GM19239 (cell line): ENCODE measurements at places on chromosomes 7 and 10.

DNA sequence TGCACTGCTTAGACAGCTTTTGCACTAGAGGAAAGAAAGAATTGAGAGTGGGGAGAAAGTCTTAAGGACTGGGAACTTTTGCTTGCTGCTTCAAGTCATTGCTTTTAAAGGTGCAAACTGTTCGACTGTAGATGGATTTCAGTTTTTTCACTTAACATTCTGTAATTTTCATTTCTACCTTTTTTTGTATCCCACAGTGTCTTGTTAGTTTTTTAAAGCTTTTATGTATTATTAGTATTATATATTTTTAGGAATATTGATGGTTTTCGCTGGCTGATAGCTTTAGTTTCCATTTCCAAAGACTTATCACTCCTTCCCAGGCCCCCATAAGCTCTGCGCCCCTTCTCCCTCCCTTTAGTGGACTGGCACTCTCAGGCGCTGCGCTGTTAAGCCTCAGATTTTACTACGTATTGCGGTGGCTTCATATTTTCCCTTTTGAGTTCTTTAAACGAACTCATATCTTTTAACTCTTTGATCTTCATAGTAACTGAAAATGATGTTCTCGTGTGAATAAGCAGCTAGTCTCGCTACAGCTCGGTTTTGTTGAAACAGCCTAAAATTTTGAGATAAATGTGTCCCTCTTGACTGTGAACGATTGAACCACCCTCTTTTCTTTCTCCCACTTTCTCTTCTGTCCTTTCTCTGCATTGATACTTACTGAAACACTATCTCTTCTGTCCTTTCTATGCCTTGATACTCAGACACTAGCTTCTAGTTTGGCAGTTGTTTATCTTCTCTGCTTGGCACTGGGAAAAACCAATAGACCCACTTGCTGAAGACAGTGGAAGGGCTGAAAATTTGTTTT is 2.5 kb upstream of the ETV1 start:
- DNase-seq = no peak

DNA sequence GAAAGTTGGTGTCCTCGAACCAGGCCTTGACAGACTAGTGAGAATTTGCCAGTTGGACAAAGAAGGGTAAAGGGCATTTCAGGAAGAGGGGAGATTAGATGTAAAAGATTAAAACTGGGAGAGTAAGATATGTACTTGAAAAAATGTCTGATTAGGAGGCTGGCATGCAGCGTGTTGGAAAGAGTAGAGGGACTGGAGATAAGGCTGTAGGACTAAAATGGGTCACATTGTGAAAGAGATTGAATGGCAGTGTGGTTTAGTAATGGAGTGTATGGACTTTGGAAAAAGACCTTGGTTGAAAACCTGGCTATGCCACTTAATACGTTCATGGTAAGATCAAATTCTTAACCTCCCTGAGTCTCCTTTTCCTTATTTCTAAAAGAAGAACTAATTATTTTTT is 14.1 kb downstream of the CREM start:
- no peak for DNase-seq

DNA sequence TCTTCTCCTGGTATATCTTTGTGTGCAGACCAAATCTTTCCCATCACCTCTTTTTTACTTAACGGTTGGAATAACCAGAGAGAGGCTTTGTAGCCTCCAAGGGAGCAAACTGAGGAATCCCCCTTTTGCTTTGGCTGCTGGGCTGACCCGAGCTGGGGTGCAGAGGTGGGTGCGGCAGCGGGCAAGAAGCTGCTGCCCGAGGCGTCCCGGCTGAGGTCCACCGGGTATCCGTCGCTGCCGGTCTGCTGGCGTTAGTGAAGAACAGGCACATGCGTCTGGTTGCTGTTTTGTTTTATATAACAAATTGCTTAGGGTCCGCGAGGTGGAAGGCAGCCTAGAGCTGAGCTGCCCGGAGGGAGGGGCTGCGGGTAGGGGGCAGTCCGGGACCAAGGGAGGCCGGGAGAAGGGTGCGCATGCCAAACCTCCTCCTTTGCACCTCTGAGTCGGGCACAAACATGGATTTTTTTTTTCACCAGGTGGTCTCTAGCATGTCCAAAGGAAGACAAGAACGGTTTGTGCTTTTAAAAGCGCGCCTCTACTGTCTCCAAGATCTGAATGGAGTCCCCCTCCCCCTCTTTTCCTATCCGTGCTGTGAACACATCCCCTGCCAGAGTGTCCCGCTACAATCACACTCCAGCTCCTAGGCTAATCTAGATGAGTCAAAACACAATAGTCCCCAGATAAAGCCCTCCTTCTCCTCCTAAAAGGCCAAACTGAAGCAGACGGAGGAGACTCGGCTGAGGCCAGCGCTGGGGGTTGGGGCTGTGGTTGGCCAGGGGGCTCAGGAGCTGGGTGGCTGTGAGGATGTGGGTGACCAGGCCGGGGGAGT is 6.8 kb upstream of the GATA3 start:
- DNase-seq = no peak

- no peak for DNase-seq
Observed at GRCh38 chr7:33789871-33790630, 115.3 kb upstream of the BMPER start.

GRCh38 chr7:112866424-112866823 is 76.2 kb upstream of the TMEM168 start:
- peak; percentile 22 for DNase-seq

DNA sequence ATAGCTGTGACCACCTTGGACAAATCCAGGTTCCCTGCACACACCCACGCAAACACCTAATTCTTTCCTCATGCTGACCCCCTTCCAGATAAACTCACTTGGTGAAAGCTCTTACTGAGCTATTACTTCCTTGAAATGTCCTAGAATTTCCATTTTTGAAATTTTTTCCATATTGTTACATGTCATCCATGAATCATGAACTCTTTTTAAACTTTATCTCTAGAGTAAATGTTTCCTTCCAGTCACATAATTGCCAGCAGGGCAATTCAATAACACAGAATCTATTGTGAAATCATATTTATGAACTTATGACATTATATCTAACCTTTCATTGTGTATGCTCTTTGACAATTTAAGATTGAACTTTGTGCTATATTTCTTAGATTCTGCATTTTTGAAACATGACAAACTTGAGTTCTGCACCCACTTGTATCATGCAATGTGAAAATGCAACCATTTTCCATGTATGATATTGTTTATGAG is 26.8 kb upstream of the FGL2 start:
- DNase-seq = no peak

GRCh38 chr7:71338866-71339265 is 206.9 kb downstream of the GALNT17 start:
- DNase-seq = no peak

DNA sequence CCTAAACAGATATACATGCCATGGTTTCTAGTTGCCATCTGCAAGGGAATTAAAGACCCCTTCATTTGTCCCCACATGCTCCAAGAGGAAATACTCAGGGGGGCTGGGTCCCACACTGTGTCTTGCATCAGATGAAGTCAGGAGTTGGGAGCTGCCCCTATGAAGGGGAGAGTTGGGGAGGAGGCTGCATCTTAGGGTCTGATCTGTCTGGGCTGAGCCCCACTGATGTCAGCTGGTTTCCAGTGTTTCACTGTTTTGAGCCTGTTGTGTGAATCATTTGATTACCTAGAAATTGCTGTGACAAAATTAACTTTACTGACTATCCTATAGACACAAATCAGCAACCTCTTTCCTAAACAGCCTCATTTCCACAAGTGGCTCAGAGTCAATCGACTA is 4.9 kb upstream of the ADCY1 start:
- DNase-seq = no peak

- no peak for DNase-seq
Observed at GRCh38 chr7:99457050-99457649, 8.8 kb downstream of the ATP5MF start.

GRCh38 chr10:46077141-46077554 is 31.1 kb upstream of the MSMB start:
- DNase-seq = no peak

- DNase-seq = no peak
Observed at GRCh38 chr10:98269435-98269912, 1.5 kb upstream of the LOXL4 start.

GRCh38 chr7:116940689-116941370 is 12.5 kb upstream of the ST7 start:
- no peak for DNase-seq

GRCh38 chr7:82362129-82362706 is 81.4 kb downstream of the CACNA2D1 start:
- no peak for DNase-seq

DNA sequence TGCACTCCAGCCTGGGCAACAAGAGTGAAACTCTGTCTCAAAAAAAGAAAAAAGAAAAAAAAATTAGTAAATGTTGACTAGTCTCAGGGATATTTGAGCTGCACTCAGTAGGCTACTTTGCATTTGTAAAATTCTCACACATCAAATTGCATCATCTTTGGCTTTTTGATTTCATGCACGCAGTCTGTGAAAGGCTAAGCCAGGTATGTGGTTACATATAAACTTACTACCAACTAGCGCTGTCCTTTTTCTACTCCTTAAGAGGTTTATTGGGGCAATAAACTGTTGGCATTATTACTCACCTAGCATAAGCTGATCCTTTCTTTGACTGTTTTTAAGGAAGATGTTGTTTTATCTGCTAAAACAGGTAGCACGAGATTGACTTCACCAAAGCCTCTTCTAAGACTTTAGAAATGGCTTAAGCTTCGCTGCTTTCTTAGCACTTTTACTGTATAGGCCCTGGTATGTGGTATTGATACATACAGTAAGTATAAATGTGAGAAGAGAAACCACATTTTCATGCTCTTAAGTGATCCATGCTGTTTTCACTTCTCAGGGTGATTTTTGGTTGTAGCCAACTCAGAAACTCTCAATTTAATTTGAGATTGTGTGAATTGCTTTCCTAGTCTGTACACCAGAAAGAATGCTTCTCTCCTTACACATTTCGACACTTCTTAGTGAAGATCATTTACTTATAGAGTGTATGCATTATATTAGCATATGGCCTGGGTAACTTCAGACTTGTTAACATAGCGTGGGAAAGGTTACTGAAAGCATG is 323.9 kb downstream of the AUTS2 start:
- DNase-seq = no peak

GRCh38 chr7:130418306-130418705 is 22.5 kb downstream of the CEP41 start:
- no peak for DNase-seq

- DNase-seq = no peak
Observed at GRCh38 chr10:19782430-19783089, 33.7 kb upstream of the PLXDC2 start.

DNA sequence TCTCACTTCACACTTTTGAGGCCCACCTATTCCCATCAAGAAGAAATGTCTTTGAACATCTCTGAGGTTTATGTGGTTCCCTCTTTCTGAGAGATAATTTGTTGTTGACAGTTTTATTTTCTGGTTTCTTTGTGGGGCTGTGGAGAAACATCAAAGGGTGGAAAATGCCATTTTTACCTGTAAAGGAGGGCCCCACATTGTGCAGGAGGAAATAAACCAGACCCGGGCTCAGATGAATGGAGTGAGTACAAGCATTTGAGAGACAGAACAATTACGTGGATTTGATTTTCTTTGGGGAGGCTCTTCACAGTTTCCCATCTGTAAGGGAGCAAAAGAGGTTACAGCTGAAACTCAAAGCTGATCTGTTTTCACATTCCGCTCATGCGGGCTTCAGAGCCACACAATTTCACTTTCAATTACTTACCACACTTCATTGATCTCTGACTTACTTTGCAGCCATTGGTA is 29.8 kb downstream of the ITPRIP start:
- DNase-seq = peak; percentile 61

- no peak for DNase-seq
Observed at GRCh38 chr7:128362670-128363069, 1.2 kb upstream of the PRRT4 start.

DNA sequence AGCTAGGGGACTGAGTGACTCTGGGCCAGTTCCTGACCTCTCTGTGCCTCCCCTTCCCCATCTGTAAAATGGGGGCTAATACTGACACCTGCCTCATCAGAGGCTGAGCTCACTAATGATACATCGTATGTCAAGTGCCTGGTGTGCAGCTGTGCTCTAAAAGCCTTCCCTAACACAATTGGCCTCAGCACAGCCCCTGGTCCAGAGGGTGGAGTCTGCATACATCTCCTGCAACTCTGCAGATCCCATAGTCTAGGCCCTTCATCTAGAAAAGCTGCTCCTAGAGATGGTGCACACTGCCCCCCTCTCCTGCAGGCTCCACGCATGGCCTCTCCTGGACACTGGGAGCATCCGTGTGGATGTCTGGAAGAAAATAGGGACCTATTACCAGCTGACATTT is 255.0 kb downstream of the RPS24 start:
- DNase-seq = no peak

DNA sequence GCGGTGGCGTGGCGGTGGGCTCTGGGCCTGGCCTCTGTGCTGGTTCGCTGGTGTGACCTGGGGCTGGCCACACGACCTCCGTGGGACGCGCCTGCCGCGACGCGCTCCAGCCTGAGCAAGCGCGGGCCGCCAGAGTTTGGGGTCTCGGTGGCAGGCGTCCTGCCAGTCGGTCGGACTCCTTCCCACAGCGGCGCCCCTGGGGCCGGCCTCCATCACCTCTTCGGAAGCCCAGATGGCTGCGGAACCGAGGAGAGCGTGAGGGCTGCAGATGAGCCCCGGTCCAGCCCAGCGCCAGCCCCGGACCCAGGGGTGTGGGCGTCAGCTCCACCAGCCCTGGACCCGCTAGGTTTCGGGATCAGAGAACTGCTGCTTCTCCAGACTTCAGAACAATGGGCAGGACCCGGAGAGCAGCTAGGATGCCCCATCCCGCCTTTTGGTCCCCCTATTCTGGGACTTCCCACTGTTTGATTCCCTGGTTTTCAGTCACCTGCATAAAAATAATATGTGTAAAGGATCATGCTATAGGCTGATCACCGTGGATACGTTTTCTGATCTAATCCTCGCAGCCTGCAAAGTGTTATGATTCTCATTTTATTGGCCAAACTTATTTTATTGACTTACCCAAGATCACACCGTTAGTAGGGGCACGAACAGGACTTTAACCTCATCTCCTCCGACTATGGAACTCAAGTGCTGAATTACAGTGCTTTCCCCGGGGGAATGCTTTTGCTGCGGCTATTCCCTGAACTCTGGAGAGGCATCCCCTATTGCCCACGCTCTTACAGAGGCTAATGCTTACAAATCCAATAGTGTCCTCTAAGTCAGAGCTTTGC is 2.8 kb downstream of the CYP26C1 start:
- DNase-seq = no peak

DNA sequence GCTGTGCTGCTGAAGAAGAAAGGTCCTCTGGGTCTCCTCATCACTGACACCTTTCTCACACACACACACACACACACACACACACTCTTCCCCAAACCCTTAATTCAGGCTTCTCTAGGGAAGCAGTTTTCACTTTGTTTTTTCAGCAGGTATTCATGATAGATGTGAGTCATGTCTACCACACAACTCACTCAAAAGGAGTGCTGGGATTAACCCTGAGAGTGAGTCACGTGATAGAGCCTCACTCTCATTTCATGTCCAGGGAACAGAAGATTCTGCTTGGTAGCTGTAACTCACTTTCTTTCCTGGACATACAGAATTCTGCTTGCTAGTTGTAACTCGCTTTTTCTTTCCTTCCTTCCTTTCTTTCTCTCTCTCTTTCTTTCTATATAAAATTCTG is 45.4 kb downstream of the VIM start:
- no peak for DNase-seq

- no peak for DNase-seq
Observed at GRCh38 chr7:134891262-134891695, 95.0 kb upstream of the AGBL3 start.

GRCh38 chr10:92914478-92915325 is 66.4 kb downstream of the EXOC6 start:
- DNase-seq = peak; percentile 1
